AG04450 (cell line): ENCODE measurements at places on chromosomes 12 and 14.

DNA sequence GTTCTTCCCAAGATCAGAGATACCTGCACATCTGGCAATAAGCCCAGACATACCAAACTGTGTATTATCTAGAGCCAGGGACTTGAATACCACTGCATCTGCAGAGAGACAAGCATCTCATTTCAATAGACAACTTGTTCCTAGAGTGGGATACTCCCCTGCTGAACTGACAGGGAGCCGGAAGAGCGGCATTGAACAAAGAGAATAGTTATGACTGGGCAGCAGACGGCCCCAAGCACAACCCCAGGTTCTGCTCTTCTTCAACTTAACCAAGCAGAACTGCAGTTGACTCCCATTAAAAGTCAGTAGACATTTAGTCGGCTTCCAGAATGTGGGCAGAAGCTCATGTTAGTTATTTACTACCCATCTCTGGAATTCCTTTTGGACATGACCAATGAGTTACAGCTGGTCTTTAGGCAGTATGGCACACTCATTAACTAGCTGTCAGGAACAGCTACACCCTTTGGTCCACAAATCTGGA, 112.9 kb downstream of the HMGA2 start:
- no peak for DNase-seq

DNA sequence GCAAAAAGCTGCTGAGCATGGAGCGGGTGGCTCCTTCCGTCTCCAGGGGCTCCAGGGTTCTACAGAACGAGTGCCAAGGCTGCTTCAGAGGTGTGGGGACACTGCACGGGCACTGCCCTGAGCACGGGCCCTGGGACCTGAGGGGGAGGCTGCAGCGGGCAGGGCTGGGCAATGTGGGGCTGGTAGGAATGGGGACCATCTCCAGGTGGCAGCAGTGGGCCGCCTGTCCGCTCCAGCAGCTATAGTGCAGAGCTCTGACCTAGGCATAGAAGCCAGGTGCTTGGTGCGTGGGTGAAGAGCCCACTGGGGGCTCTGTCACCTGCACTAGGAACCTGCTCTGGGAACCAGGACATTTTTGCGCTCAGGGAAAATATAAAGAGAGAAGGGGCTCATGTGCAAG, 22.3 kb downstream of the HDAC7 start:
- DNase-seq, result no peak

DNA sequence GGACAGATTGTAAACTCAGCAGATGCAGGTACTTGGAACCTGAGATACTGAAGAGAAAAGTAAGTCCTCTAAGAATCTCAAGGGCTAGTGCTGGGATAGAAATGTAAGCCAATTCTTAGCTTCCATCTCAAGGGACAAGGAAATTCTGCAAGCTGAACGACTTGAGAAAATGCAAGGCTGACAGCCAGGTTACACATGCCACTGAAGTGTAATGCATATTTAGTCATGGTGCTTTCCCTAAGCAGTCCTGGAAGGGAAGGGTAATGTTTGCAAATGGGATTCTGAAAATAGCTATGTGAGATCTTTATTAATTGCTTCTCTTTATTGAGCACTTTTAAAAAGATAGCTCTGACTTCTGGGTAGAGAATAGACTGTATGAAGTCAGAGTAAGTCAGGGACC, 402.7 kb upstream of the SEL1L start:
- DNase-seq, result no peak

DNA sequence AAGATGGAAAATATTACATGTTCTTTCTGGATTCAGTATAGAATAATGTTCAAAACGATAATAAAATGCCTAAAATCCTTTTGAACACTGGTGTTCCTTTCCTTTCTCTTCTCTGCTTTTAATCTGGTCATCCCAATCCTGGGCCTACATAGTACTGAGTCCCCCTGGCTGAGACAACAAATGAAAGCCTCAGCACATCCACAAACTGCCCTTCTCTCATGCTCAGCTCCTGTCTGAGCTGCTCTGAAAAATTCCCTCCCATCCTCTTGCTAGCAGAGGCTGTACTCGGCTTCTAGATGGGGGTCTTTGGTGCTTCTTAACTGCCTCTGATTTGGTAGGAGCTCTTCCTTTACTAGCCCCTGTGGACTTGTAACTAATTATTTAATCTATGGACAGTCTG, 232.3 kb downstream of the MED13L start:
- DNase-seq, result no peak

DNA sequence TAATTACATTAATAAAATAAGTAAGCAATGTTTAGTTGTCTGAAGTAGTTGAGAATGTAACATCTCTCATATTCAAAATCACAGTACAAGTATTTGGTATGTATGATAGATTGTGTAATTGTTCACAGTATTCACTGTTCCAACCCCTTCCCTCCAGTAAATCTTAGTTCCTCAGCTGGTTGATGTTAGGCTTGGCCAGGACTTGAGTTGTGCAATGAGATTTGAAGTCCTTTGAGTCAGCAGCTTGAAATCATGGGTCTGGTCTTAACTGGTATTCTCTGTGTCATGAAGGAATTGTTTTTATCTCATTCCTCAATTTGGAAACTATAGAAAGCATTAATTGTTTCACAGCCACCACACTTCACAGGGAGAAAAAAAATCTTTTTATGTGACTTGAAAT, 477.1 kb downstream of the FSCB start:
- DNase-seq, result no peak

DNA sequence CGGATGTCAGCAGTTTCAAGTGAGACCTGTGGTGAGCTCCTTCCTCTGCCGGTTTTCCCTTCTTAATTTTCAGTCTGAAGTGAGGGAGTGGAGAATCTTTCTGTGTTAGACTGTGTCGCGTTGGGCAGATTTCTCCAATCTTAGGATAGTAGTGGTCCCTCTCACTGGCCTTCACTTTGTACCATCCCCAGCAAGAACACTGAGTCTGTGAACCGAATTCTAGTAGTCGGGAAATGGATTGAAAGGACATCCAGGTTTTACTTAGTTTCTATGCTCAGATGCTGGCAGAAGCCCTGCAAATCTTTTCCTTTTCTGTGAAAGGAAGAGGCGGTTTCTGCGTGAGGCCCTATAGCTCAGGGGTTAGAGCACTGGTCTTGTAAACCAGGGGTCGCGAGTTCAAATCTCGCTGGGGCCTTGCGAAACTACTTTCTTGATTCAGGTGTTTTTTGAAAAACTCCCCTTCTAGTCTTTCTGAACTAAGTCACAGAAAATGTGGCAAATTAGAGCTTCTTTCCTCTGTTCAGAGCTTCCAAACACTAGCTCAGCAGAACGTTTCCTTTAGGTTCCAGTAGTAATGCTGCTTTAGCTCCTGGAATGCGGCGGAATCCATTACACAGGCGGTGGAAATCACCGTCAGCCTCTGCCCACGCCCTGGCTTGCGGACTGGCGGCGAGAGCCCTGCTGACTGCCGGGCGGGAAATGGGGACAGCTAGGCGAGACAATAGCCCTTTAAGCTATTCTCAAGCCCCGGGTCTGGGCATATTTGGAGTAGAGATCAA, 2.8 kb upstream of the RNASE4 start:
- no peak for DNase-seq
